ENCODE measurements at places on chromosomes 6 and 20.

- no peak for DNase-seq
Observed at GRCh38 chr6:96465321-96465903, 56.2 kb upstream of the UFL1 start.

DNA sequence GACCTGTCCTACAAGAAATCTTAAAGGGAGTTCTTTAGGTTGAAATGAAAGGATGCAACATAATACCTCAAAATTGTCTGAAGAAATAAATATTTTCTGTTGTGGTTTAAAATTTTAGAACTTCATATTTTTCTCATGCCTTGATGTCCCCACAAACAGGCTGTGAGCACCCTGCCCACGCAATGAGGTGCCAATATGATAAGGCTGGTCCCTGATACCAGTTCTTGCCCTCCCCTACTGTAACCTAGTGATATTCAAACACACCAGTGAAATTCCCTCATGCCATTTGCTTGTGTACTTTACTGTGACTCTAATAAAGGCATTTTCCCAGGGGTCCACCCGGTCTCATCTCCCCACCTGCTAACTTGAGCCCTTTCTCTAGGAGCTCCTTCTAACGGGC, 67.3 kb upstream of the SIRPG start:
- DNase-seq: no peak

- DNase-seq: peak; percentile 92
Observed at GRCh38 chr6:13924949-13925881, at the start of gene RNF182. Gene RNF182 (plus strand): TSS chr6:13924952. CDS start chr6:13977120, 52,168 bp downstream.

- no peak for DNase-seq
Observed at GRCh38 chr20:44574372-44574771, 8.0 kb upstream of the PKIG start.

- DNase-seq: peak; percentile 90
Observed at GRCh38 chr6:35213824-35214756, at the start of gene SCUBE3. Gene SCUBE3 (plus strand): TSS chr6:35213956. CDS start chr6:35214419, 463 bp downstream.
